ENCODE measurements at places on chromosomes 1 and 21.

GRCh38 chr21:38902608-38903445 lies 97.1 kb downstream of the ETS2 start:
- DNase-seq: no peak

GRCh38 chr1:116841569-116842344 lies 68.0 kb upstream of the PTGFRN start:
- no peak for DNase-seq

GRCh38 chr1:26346274-26347033 lies 7.5 kb downstream of the CRYBG2 start:
- no peak for DNase-seq

- DNase-seq: no peak
Observed at GRCh38 chr1:21610027-21610426, 59.1 kb downstream of the RAP1GAP start.

GRCh38 chr1:161725908-161726472 lies 4.6 kb downstream of the FCRLB start:
- peak; percentile 19 for DNase-seq

GRCh38 chr1:205626216-205626615 lies 5.6 kb downstream of the ELK4 start:
- DNase-seq: no peak

DNA sequence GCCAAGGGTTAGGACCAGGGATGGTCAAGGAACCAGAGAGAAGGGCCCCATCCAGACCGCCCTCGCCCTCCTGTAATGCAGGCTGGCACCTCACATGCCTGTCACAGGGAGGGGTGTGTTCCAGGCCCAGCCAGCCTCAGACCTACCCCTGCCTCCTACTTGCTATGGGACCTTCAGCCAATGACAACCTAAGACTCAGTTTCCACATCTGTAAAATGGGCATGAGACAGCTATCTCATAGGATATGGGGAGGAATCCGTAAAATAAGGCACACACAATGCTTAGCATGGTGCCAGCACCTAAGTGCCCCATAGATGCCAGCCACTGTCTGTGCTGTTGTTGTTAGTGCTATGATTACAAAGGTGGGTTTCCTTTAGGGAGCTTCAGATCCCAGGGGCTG lies 7.9 kb downstream of the KIF17 start:
- DNase-seq: no peak

GRCh38 chr1:99657213-99658030 lies 11.5 kb downstream of the PALMD start:
- DNase-seq: no peak

GRCh38 chr1:66787641-66788040 lies 13.4 kb downstream of the INSL5 start:
- DNase-seq: no peak

DNA sequence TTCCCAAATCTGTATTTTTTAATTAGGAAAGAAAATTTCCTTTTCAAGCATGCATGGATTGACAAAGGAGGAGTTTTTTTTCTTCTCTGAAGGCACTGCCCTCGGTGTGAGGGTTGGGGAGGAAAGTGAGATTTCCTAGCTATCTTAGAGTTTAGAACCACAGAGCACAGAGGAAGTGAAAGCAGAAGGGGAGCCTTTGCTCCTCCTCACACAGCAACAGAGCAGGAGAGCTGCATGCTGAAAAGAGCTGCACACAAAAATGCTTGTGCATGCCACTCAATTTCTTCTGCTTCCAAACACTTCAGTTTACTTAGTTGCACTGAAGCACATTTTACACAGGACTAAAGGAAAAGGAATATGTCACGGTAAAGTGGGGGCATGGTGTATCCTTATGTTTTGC lies 308.1 kb downstream of the GPATCH2 start:
- DNase-seq: no peak

DNA sequence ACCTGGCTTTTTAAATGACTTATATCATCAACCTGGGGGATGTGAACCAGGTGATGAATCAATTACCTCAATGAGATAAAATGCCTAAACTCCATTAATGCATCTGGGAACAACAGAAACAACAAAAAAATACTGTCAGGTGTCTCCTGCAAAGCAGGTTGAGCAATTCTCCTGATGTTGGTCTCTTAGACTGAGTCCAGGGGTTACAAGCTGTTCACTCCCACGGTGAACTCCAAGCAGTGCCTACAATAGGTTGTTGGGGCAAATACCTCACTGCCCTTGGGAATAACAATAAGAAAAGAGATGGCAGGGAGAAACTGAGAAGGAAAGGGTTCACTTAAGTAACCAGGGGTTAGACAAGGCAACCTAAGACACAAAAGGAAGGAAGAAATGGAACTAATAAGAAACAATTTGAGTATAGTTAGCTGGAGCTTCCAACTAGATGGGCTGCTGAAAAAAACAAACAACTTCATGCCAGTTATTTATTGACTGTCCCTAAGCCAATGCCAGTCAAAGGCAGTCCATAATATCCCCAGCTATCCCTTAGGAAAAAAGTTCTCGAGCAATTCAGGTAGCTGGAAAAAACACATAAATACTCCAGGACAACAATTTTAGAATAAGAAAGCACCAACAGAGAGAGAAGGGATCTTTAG lies 97.6 kb upstream of the MAGI3 start:
- DNase-seq: no peak

GRCh38 chr21:42330380-42331371 lies 15.5 kb upstream of the TFF3 start:
- no peak for DNase-seq

- DNase-seq: no peak
Observed at GRCh38 chr1:64540265-64540791, 70.4 kb downstream of the CACHD1 start.

- no peak for DNase-seq
Observed at GRCh38 chr1:232880354-232880753, 70.1 kb upstream of the NTPCR start.

- DNase-seq: no peak
Observed at GRCh38 chr1:164240081-164240480, 318.9 kb upstream of the PBX1 start.

DNA sequence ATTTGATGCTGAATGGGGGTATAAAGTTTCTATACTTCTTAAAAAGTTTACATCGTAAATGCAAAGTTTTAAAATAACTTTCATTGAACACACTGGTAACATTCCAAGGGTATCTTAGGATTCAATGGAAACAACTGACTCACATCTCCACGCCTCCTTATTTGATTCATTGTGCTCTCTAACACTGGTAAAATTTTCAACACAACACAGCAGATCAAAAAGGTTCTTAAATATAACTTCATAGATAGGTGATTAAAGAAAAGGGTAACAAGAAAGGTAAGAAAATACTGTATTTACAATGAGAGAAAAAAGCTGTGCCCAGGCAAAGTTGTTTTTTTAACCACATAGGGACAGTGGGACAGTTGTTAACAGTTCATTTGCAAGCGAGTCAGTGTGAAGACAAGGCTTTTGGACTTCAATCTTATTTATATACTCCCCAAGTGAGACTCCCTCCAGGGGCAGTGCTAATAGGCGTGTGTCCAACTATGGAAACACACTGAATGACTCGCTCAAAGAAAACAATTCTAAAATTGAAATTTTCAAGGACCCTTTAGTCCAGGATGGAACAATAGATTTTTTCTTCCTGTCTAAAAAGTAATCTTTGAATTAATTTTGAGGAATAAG lies 140.5 kb downstream of the TIAM1 start:
- no peak for DNase-seq

- DNase-seq: no peak
Observed at GRCh38 chr1:72010094-72010431, 272.3 kb downstream of the NEGR1 start.

DNA sequence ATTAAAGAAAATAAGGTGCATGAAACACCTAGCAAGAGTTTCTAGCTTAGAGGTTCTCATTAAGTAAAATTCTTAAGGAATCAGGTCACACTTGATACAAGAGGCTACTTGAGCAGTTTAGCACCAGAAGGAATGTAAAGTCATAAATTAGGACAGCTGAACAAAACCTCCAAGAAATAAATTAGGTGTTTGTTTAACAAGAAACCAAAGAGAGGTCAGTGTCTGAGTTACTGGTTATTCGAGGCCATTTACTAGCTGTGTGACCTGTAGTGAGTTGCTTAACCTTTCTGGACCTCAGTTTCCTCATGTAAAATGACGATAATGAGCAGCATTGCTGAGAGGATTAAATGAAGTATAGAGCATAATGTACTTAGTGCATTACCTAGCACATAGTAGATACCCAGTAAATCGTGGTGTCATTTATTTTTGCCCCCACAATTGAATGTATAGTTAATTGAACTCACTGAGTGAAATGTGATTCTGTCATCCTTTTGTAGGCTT lies 908 bp upstream of the ELK4 start:
- no peak for DNase-seq

DNA sequence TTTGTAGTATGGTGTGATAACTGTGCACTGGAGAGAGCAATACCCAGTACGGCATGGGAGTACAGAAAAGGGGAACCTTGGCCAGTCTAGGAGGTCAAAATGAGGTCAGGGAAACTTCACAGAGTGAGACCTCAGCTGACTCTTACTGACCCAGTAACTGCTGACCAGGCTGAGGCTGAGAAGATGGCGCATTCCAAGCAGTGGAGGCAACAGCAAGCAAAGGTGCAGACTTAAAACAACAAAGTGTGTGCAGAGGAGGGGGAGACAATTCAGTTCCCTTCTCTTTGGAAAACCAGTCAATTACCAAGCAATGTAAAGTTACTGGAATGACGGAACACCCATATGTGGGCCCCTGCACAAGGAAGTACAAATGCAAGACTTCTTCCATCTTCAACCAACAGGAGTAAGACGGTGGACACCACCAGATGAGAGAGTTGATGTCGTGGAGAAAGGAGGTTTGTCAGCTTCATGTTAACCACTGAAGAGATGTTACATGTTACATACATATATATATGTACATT lies 54.6 kb upstream of the PRDX6 start:
- DNase-seq: no peak

- no peak for DNase-seq
Observed at GRCh38 chr1:155651861-155652661, 36.5 kb downstream of the YY1AP1 start.

DNA sequence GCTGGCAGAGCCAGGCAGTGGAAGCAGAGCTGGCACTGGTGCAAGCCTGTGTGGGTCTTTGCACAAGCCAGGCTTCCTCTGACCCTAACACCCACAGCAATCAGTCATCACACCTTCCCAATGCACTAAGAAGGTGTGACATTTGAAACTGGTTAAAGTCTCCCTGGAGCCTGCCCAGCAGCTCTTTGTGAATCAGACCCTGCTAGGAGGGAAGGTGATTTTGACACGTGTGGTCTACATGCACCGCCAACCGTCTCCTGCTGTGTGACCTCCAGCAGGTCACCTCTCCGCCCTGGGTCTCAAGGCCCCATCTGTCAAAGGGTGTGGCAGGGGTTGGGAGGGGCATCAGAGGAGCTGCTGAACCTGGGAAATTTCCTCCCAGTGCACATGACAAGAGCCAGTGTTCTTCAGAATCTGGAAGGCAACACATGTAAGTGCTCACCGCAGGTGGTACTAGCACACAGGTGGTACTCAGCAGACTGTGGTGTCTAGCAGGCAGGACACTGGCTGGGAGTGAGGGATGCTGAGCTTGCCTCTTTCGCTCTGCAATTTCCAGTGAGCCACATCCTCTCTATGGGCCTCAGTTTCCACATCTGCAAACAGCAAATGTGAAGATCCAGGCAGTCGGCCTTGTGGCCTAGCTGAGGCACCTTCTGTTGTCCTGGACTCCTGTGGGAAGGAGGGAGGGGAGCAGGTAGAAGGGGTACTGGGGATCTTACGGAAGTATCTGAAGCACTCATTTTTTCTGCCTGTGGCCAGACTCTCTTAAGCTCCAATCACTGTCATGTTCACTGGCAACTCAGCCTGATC lies 123.2 kb downstream of the DMRTB1 start:
- peak; percentile 52 for DNase-seq

DNA sequence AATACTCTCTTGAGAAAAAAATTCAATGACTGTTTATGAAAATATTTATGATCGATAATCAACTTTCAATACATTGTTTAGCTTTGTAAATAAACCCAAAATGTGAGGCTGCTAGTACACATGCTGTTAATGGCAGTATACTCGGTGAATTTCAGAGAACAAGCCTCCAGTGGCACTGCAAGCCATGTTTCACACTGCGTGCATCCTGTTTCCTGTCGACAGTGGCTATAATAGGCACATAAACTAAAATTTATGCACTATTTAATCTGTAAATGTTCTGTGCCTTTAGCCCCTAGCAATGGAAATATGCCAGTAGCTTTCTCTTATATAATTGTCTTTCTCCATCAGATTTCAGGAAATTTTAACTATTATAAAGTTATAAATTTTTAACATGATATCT lies 26.3 kb upstream of the RGS18 start:
- no peak for DNase-seq

- no peak for DNase-seq
Observed at GRCh38 chr1:243620096-243620495, 229.9 kb downstream of the AKT3 start.

- no peak for DNase-seq
Observed at GRCh38 chr1:46718340-46718726, 581 bp downstream of the EFCAB14 start.

GRCh38 chr1:204967451-204967850 lies 75.6 kb upstream of the CNTN2 start:
- DNase-seq: no peak

DNA sequence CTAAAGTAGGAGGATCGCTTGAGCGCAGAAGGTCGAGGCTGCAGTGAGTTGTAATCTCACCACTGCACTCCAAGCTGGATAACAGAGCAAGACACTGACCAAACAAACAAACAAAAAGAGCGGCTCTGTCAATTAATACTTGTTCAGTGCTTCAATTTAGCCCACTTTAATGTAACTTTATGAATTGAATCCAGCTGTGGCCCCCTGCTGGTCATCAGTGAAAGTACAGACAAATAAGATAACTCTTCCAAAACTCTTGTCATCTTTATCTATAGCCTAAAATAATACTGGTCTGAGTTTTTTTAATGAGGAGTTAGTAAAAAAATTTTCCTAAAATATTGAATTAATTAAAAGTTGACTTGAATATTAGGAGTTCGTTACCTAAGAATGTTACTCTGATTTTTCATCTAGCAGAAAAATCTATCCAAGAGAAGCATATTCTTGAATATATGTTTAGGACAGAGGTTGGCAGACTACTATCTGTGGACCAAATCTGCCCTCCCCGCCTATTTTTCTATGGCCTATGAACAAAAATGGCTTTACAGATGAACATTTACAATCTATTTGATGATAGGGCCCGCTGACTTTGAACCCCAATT lies 26.1 kb downstream of the ATP5PF start:
- DNase-seq: peak; percentile 37

DNA sequence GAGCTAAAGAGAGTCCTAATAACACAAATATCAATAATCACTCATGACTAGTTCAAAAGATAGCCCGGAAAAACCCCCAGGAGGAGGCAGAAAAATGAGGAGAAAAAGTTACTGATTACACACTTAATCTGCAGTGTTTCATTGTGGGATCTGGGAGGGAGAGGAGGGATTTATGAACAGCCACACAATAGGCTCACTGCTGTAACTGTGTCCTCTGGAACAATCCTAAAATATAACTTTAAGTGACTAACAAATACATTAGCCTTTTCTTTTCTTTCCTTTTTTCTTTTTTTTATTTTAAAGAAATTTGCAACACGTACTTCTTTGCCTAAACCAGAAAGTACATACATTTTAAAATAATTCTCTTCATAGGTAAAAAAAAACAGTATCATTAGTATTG lies 106.3 kb upstream of the LBR start:
- no peak for DNase-seq

GRCh38 chr1:242412921-242413320 lies 111.6 kb downstream of the PLD5 start:
- DNase-seq: no peak

- DNase-seq: no peak
Observed at GRCh38 chr1:161216945-161217712, 2.0 kb downstream of the FCER1G start.

- DNase-seq: no peak
Observed at GRCh38 chr1:209659909-209660308, 7.7 kb upstream of the LAMB3 start.

GRCh38 chr1:39220891-39221870 lies 16.7 kb downstream of the MACF1 start:
- DNase-seq: no peak

Data from effector memory CD8-positive, alpha-beta T cell (primary cell).